Effector CD8-positive, alpha-beta T cell (primary cell): ENCODE measurements at places on chromosomes 3 and 15.
A peak's percentile ranks its signal among the peaks of the same experiment; 100 is the strongest.

DNA sequence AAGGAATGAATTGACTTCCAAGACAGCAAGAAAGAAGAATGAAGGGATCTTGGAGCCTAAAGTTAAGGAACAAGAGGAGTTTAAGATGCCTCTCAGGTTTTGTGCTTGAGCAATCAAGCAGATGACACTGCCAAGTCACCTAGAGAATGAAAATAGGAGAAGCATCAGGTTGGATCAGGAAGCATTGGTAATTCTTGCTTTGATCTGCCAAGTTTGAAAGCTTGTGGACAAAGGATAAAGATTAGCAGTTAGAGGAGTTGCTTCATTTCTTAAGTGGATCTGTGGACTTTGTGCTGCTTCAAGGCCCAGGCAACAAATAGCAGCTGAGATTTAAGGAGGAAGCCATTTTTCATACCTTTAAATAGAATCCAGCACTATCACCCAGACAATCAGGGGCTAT is 35.6 kb downstream of the FRMD5 start:
- DNase-seq, result no peak

- DNase-seq, result no peak
These were observed 427.2 kb upstream of the THBS1 start for GRCh38 chr15:39153716-39154115.

- no peak for DNase-seq
These were observed at the start of gene ACTC1 for GRCh38 chr15:34795267-34796081. Gene ACTC1 (minus strand): TSS chr15:34795549. CDS start chr15:34794808, 741 bp downstream.

DNA sequence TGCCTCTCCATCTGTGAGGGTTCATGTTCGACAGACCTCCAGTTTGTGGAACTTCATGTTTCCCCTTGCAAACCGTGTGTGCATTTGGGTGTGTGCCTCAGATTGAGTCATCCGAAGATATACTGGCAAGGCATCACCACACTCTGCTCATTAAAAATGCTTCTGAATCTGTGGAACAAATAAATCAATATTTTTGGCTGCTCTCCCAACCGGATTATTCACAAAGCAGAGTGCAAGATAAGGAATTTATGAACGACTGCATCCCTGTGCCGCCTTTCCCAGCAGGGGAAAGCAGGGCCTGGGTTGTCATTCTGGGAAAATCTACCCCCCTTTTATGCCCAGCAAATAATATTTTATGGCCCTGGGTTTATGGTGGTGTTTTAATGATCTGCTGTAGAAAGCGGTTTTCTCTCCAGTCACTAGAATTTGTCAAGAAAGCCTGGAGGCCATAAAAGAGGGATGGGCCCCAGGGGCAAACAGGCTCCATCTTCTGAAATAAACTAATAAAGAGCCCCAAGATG is 4.2 kb upstream of the WNT5A start:
- DNase-seq, result no peak

- DNase-seq, result no peak
These were observed 90.0 kb downstream of the FBLN2 start for GRCh38 chr3:13638927-13639326.

GRCh38 chr3:4895838-4896237 is 83.4 kb upstream of the BHLHE40 start:
- DNase-seq, result no peak

- peak; percentile 4 for DNase-seq
These were observed 180.3 kb upstream of the TSC22D2 start for GRCh38 chr3:150227839-150228238.

DNA sequence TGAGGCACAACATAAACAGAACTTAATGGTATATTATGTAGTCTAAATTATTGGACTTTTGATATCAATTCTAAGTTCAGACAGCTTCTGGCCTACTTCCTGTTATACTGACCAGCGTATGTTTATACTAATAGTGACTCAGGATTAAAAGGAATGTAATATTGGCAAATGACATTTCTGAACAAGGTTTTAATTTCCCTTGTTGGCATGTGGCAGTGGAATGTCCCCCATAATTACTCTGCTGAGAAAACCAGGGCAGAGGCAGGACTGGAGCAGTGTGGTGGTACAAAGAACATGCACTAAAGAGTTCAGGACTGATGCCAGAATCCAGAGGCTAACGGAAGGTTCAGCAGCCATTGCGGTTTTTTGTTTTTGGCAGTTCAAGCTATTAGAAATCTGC is 184.0 kb downstream of the KCNAB1 start:
- no peak for DNase-seq

DNA sequence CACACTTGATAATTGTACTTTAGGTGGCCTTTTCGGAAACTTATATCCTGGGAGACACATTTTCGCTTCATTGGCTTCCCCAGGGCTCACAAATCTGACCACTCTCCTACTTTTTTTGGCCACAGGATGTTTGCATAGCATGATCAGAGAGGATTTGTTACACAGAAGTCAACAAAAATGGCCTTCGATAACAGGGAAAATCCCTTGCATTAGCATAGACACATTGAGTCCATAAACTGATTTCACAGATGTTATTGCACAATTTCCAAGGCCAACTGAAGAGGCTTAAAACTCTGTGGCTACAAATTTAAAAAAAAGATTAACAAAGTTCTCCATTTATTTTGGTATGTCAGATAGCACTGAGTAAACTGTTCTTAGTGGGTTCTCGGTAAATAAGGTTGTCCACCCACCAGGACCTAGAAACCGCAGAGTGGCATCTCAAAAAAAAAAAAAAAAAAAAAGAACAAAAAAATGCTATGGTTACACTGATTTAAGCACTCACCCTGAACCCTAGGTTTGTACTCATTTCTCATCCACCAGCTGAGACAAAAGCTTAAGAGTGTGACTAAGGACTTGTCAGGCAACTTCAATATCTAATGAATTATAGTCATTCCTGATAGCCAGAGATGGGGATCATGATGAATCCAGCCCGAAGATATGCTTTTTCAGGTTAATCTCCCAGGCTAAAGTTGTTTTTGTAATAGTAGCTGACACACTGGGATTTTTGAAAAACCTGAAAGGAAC is 188.9 kb upstream of the SYNPR start:
- DNase-seq, result no peak

DNA sequence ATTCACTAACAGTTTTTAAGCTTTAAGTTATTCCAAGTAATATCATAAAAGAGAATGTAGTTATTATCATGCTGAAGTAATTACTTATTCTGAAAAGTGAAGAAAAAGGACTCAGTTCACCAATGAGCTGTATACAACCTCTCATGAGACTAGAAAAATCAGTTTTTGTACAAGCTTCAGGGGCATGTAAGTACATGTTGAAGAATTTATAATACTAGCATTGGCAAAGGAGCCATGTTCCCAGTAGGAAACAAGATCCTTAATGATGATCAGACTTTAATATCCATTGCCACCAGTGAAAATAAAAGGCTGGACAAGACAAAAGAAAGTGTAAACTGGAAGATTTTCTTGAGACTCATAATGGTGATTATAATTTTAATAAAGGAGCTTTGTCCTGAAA is 532.8 kb downstream of the PLOD2 start:
- no peak for DNase-seq

DNA sequence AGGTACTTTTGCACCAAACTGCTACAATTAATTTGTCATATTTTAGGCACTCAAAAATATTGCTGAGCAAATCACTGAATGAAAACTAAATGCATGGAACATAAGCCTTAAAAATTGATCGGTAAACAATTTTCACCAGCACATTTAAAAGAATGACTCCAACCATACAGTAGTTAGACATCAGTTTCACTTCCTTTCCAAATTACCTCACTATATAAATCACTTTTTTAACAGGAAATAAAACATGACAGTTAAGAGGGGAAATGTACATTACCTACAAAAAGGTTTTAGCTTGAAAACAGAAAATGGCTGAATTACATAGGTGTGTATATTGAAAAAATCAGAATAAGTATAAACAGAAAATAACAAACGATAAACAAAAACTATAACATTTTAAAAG is 108.4 kb downstream of the SERPINI1 start:
- DNase-seq, result no peak

- no peak for DNase-seq
These were observed 39.8 kb downstream of the CHDH start for GRCh38 chr3:53806182-53807116.

- no peak for DNase-seq
These were observed 34.7 kb downstream of the CEP19 start for GRCh38 chr3:196677353-196677752.

- no peak for DNase-seq
These were observed 156.9 kb downstream of the AGBL1 start for GRCh38 chr15:86236356-86237110.

GRCh38 chr15:97729270-97729669 is 231.2 kb upstream of the ARRDC4 start:
- DNase-seq, result no peak

GRCh38 chr15:42289166-42289565 is 15.9 kb upstream of the TMEM87A start:
- DNase-seq, result no peak

DNA sequence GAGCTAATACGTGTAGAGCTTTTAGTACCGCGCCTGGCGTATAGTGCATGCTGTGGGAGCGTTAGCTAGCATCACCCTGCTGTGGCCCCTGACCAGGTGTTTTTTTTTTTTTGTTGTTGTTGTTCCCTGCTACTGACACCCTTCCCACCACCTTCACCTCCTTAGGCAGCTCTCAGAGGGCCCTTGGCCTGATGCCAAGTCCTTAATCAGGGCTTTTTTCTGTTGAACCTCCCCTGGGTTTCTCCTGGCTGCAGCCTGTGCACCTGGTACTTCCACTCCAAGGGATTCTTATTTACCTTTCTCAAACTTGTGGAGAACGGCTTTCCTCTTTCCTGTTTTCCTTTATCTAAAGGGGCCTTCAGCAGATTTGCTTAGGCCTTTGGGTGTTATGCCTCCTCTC is 53.3 kb downstream of the SLC7A14 start:
- DNase-seq, result no peak

- no peak for DNase-seq
These were observed 25.0 kb upstream of the BCL6 start for GRCh38 chr3:187770224-187770623.

DNA sequence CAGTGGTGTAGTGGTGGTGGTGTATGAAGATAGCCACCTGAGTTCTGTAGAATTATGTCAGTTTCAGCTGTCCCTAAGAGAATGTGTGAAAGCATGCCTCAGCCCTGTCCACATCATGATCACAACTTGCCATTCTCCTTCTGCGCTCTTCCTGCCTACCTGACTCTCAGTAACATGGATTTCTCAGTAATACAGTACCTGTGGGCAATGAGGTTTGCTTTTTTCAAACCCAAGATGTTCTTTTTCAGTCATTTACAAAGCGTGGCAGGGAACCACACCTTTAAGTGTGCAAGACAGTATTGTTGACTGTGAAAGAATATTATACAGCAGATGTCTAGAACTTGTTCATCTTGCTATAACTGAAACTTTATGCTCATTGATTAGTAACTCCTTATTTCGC is 38.9 kb downstream of the PSMD6 start:
- no peak for DNase-seq

GRCh38 chr15:92061511-92062195 is 208.1 kb downstream of the SLCO3A1 start:
- no peak for DNase-seq

GRCh38 chr3:189516039-189516438 is 115.2 kb upstream of the TP63 start:
- no peak for DNase-seq

DNA sequence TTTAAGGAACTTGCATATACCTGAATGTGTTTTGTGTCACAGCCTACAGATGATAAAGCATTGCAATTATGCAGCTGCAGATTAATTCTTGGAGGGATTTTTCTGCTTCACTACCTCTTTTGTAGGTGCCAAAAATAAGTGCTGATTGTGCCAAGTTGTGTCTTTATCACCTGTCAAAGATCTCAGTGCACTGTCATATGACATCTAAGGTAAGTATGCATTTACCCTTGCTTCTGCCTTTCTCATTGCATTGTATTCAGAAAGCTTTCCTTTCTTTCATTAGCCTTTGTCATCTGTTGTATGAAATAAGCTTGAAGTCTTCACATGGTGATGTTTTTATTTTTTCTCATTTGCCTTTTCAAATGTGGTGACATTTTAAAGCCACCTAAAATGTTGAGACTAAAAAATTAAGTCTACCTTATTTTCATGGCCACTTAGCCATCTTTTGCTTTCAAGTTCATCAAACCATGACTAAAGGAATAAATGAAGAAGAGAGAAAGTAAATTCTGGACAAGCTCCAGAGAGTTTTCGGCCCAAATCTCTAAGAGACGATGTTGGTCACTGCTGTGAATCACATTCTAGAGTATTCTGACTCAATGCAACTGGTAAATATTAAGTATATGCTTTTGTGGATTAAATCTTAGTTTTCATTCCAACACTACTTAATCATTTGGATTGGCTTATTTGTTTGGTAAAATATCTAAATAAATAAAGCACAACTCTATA is 381.8 kb upstream of the EPHA3 start:
- DNase-seq, result no peak

DNA sequence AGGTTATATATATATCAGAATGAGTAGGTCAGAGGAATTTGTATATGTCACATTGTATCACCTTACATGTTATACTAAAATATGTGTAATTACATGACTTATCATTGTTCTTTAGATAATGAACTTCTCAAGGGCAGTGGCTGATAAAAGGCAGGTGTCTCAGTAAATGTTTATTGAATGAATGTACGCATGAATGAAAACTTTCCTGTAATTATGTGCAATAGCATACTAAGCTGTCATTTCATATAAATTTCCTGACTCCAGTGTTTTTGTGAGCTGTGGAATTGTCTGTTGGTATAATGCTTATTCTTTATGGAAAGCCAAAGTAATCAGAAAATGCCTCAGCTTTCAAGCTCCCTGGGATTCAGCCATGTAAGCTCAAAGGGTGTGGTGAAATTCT is 4.2 kb downstream of the TBC1D23 start:
- DNase-seq, result no peak

DNA sequence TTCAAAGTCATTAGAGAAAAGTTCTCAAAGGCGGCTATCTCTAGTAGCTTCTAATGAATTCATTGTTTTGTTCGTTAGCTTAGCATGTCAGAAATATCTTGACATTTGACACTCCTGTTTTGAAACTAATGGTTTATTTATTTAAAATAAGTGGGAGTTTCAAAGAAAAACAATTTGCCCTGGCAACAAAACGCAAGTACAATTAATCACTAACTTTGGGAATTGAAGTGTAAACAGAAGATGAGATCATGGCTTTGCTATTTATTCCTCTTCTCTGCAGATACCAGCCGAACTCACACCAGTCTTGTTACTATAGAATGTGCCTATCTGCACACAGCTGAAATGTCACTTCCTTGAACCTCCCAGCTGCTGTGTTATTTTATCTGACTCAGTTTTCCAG is 27.5 kb downstream of the MASP1 start:
- no peak for DNase-seq

DNA sequence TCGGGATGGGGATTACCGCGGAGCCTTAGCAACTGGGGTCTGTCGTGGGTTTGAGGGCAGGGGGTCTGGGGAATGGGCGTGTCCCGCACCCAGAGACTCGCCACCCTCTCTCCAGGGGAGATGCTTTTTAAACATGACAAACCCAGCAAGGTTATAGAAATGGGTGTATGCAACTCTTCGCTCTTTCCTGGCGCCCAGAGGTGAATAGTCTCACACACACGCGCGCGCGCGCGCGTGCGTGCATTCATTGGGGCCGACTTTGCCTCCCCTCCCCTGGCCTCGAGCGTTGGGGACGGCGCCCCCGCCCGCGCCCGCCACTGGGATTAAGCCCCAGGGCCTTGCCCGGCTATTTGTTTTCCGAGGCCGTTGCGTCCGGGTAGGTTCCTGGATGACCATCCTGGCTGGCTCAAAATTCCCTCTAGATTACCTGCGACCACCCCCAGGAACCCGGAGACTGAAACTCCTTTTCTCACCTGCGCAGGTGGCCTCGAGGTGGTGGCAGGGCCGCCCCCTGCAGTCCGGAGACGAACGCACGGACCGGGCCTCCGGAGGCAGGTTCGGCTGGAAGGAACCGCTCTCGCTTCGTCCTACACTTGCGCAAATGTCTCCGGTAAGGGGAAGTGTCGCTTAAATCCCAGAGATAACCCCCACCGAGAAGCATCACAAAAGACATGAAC is 777 bp downstream of the GPR160 start:
- DNase-seq, result peak; percentile 8
